Fibroblast of the aortic adventitia (primary cell): ENCODE measurements at places on chromosomes 5 and 9. TPM values are rescaled to one million over a fixed set of nuclear protein-coding genes. Genes with fewer than 3 reads are reported as not detected.
A peak's percentile ranks its signal among the peaks of the same experiment; 100 is the strongest.

DNA sequence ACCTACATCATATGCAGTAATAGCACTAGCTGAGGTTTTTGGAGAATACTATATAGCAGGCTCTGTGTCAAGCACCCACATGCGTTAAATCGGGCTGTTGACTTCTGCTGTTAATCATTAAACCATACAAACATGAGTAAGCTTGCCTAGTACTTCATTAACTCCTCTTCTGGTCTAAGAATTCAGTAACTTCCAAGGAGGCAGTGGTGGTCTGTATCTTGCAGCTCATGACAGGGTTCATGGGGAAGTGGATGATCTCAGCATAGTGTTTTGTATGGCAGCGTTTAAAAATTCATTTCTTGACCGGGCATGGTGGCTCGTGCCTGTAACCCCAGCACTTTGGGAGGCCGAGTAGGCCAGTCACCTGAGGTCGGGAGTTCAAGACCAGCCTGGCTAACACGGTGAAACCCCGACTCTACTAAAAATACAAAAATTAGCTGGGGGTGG is at the start of gene HAVCR1:
Gene HAVCR1, minus strand, starts transcription at position 24 of the 447 bp plus-strand sequence. CDS start 1,173 bp downstream, outside the sequence.
- DNase-seq, result no peak

DNA sequence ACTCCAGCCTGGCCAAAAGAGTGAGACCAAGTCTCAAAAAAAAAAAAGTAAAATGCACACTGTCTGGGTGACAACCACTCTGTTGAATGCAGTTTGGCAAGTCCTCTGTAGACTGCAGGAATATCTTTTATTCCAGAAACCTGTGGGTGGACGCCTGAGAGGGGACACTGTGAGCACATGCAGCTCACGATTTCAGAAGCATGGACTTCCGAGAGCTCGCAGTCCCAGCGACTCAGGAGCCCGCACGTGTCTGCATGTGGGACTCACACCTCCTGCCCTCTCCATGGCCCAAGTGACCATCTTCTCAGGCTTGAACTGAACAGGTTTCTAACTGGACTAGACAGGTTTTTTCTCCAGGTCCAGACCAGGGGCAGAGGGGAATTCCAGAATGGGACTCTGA is 388.6 kb upstream of the IRX2 start:
- DNase-seq, result no peak

- no peak for DNase-seq
Measured at GRCh38 chr9:69023650-69024049, 9.7 kb upstream of the PRKACG start.

DNA sequence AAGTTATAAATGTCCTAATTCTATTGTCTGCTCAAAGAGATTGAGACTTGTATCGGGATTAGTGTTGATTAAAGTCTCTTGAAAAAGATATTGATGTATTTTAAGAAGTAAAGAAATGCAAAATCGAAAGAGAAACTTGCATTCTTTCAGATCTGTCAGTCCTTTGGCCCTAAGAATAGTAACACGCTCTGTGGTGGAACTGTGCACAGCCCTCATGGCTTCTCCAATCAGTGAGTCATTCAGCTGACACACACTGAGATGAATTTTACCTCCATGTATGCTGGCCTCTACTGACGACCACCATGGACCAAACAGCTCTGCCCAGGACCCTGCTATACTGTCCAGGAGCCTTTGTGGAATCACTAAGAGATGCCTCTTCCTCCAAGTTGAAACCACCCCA is 232.4 kb downstream of the ESM1 start:
- peak; percentile 70 for DNase-seq

DNA sequence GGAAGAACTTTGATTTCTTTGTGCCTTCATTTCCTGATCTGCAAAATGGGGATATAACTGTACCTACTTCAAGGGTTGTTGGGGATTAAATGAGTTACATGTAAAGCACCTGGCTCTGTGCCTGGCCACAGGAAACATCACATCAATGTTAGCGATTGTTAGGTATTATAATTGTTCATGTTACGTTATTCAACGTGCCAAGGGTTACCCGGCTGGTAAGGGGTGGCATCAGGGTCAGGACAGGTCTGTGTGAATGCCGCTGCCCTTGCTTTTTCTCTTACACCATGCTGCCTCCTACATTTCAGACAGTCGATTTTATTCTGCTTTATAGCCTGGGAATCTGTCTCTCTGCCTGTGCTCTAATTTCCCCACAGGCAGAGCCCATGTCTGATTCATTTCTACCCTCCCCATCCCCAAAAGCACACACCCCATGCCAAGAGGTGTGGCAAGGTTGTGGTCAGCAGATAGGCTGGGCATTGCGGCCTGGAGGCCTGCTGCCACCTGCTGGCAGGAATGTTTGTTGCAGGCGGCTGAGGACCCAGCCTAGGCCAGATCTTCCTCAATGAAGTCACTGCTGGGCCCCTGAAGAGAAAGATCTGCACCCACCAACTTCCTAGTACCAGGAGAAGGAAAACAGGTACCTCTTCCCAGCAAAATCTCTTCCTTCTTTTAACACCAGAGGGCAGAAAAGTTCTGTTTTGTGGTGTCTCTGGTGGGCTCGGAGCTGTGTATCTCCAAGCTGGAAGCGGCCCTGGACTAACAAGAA is 5.3 kb downstream of the ANKS6 start:
- DNase-seq, result peak; percentile 98

DNA sequence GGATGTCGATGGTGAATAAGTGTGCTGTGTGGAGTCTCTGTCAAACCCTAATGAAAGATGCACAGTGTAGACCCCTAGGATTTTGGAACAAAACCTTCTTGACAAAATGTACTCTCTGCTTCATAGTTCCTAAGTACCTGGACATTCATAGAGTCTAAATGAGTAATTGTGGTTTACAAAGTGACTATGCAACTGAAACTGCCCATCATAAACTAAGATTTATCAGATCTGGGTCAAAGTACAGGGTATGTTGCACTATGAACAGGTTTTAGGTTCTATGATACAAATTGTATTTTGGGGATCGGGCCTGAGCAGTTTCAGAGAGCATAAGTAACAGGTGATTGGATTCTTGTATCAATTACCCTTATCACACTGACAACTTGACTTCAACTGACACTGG is 79.4 kb downstream of the LURAP1L start:
- DNase-seq, result no peak

DNA sequence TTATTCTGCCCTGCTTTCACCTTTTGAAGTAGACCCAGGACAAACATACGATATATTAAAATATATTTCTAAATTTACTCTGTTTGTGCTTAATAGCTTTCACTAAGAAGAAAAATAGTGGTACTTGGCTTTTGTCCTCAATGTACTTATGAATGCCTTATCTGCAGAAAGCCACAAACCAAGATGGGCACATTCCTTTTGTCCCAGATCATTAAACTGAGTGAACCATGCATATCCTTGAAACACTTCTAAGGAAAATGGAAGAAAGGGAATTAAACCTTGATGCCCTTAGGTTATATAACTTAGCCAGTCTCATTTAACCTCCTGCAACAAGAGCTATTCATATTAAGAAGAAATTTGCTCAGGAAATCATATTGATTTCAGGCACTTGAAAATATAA is 553.8 kb upstream of the CDH9 start:
- peak; percentile 67 for DNase-seq

DNA sequence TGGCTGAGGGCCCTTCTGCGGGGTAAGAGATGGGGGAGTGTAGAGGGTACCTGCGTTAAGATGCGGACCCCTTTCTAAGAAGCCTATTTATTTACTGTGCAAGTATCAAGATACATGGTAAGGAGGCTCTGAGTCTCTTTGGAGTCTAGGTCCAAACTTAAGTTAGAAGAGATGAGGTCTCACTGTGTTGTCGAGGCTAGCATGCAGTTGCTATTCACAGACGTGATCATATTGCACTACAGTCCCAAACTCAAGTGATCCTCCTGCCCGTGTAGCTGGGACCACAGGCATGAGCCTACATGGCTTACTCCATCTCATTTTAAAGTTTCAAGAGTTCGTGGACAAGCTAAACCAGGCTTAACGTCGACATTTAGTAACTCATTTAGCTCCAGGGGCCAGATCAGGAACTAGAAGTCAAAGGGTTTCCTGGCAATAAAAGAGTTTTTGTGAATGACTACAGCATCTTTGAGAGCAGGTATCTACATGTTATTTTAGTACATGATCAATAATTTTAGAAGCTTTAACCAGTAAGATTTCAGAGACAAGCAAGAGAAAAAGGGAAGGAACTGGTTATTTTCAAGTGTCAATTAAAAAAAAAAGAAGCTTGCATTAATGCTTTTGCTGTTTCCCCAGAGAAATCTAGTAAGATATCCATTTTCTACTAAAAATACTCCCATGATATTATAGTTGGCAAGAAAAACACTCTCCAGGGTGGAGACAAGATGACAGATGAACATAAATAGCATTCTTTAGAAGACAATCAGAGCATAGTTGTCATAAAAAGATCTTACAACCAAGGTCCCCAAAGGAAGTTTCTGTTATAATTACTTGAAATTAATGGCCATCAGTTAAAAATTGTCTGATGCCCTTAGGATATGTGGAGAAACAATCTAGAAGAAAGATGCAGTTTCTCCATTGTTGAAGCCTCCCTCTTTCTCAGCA is 141.3 kb downstream of the SCAMP1 start:
- peak; percentile 64 for DNase-seq

DNA sequence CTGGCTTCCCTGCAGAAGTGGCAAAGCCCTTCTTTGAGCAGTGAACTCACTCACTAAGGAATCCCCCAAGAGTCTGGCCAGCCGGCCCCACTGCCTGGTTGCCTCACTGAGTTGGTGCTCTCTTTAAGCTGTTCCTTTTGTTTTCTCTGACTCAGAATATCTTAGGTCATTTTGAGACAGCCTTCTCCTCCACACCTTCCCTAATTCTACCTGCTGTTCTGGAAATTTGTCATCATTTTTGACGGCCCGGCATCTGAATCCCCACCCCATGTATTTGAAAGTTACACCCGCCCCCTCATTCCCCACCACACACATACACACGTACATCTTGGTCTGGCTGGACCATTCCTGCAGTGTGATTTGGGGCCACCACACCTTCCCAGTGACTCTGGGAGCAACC is 41.8 kb downstream of the FGF1 start:
- DNase-seq, result peak; percentile 25

DNA sequence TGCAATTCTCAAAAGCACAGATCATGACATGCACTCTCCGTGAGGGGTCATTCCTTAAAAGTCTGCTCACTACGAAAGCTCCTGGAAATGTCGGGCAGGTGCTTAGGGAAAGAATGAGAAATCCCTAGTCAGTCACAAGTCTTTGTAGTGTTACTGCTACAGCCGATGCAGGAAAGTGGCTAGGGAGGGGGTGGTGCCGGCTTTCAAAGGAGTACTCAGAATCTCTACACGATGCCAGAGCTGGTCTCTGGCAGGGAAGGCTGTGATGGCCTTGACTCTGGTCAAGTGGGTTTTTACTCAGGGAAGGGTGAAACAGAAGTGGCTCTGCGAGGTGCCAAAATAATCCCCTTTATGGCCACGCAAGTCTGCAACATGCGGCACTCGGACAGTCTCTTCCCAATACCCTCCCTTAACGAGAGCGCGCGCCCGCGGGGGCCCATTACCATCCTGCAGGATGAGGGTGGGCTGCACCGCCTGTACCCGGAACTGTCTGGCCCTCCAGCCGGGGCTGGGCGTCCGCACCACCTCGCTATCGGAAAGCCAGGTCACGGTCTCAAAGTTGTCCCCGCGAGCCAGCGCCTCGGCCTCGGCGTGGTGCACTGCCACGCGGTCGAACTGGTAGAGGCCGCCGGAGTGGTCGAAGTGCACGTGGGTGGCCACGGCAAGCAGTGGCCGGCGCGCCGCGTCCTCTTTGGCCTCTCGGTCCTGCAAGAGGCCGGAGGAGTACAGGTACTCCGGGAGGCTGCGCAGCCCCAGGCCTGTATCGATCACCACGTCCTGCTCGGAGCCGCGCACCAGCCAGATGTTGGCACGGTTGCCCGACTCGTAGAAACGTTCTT is 956 bp downstream of the MBLAC2 start:
- DNase-seq, result peak; percentile 15

- DNase-seq, result no peak
Measured at GRCh38 chr5:173317852-173318251, 10.4 kb downstream of the STC2 start.

- peak; percentile 29 for DNase-seq
Measured at GRCh38 chr5:167295681-167296005, 995.8 kb upstream of the WWC1 start.

- DNase-seq, result no peak
Measured at GRCh38 chr5:74581988-74582365, 58.6 kb downstream of the ENC1 start.

DNA sequence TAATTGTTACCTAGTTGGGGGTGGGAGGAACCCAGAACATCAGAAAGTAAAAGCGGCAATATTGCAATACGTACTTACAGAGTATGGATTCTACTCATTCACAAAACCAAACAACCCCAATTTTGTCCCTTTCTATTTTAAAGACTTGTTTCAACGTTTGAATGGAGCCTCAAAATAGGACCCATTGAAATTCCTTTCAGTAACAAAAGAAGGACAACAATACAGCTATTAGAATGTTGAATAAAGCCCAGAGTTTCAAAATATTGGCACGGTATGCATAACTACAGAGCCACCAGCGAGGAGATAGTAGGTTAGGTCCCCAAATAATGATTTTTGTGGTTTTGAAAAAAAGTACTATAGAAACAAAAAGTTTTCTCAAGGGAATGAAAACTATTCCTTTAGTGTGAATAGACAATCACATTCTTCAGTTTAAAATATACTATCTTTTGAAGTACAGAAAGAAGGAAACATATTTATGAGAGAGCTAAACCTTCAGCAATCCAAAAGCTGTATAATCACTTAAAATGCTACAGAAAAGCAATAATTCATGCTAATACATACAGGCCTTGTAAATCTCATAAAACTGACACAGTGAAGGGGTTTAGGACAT is 235.5 kb downstream of the RFX3 start:
- no peak for DNase-seq

DNA sequence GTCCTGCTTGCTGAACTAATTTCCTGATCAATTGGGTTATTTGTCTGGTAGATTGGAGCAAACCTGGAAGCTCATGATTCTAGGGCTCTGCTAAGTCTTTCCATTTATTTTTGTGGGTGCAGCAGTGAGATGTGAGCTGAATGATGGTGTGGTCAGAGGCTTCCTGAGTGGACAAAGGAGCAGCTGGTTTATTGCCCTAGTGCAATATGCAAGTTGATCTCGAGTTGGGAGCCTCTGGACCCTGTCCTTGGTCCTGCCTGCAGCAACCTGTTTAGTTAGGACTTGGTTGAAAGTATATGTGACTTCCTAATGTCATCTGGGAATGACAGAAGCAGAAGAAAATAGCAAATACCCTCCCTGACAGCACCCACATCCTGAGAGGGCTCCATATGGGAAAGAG is 4.2 kb upstream of the UNC5A start:
- no peak for DNase-seq

DNA sequence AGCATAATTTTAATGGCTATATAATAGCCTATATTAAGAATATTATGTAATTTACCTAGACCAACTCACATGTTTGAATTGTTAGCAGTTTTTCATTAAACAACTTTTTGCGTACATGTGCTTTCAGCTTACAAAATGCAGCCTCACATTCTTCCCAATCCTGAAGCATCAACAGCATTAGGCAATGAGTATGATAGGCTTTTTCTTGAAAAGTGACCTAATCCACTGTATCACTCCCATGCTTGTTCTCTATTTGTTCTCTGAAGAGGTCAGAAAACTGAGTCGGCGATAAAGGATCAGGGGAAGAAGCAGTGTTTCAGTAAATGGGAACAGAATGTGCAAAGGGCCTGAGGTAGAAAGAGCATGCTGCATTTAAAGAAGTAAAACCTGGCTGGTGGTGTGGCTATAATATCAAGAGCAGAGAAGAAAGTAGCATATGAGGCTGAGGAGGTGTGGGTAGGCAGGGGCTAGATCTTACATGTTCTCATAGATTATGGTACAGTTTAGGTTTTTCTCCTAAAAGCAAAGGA is 212.4 kb downstream of the SAXO1 start:
- no peak for DNase-seq

GDNF gene
- total RNA-seq, result 0.54 TPM in 1 of 2 replicates, not detected in the other

RASGEF1C gene
- total RNA-seq, result not detected in 2 replicates

MYMK gene
- total RNA-seq, result not detected in 2 replicates

MYO10 gene
- 37.1 and 324 TPM in 2 replicates for total RNA-seq

SPATA31E1 gene
- not detected in 2 replicates for total RNA-seq

MACIR gene
- total RNA-seq, result 7.1 and 13.8 TPM in 2 replicates

CPLANE1 gene
- 34.6 and 37.4 TPM in 2 replicates for total RNA-seq
